Stimulated activated CD8-positive, alpha-beta memory T cell treated with anti-CD3 and anti-CD28 coated beads, Interleukin-7, amount 100 ng/mL, for 1 hour (primary cell): ENCODE measurements at places on chromosomes 16 and 17.

GRCh38 chr17:83012868-83013778 is 66.3 kb upstream of the METRNL start:
- no peak for DNase-seq

GRCh38 chr17:15998031-15998562 is 1.4 kb downstream of the ZSWIM7 start:
- no peak for DNase-seq

DNA sequence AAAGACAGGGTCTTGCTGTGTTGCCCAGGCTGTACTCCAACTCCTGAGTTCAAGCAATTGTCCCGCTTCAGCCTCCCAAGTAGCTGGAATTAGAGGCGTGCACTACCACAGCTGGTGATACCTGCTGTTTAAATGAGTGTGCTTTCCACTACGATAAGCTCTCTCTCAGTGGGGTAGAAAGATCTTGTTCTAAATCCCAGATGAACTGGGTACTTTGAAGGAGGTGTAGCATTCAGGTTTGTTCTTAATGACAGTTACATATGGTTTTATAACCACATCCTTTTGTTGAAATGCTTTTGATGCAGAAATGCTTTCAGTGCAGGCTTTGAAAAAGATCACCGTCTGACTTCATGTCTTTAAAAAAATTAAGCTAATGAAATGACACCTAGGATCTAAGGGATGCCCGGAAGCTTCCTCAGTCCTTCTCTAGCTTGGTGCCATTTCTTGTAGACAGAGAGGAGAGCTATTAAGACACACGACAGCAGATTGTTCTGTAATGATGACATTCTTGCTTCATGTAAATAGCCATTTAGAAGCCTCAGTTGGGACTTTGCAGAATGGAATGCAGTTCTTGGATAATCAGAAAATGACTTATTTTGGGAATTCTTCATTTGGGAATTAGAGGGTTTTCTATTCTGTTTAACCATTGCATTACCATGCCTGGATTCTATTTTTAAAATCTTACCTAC is 19.5 kb downstream of the PMM2 start:
- DNase-seq, result no peak

GRCh38 chr16:56514845-56515244 is 5.0 kb downstream of the BBS2 start:
- no peak for DNase-seq

DNA sequence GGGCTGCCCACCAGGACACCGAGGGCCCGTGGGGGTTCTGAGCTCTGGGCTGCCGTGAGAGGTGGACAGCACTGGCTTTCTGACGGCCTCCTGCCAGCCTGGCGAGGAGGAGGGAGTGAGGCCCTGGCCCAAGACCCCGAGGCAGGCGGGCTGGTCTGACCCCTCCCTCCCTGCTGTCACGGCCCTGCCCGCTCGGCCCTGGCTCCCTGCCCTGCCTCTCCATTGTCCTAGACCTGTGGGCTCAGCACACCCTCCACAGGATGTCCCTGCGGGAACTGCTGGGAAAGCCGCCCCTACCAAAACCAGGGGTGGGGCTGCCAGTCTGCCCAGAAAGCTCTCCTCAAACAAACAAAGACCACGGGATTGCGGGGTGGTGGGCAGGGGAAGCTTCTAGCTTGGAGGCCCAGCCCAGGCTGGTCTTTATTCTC is 20.7 kb downstream of the SPNS2 start:
- DNase-seq, result no peak

DNA sequence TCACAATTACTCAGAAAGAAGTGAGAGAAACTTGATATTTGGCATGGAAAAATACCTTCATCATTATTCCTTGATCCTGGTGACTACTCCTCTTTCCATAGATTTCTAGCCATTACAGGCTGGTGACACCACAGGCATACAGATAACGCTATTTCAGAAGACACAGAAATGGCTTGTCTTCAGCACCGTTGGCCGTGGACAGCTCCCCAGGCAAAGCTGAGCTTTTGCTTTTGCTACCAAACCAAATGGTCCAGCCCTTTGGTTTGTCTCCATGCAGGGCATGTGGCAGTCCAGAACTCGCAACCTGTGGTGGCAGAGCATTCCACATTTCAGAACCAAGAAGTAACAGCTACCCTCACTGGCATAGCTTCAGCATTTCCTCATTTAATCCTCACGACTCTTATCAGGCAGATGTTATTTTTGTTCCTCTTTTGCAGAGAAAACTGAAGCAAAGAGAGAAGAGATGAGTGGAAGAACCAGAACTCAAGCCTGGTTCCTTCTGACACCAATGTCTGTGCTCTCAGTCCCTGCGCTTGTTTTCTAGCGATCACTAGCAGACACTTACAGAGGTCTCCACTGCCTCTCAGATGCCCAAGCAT is 55.5 kb downstream of the HS3ST4 start:
- no peak for DNase-seq

- no peak for DNase-seq
These were observed 6.1 kb downstream of the KIF19 start for GRCh38 chr17:74332017-74332650.

DNA sequence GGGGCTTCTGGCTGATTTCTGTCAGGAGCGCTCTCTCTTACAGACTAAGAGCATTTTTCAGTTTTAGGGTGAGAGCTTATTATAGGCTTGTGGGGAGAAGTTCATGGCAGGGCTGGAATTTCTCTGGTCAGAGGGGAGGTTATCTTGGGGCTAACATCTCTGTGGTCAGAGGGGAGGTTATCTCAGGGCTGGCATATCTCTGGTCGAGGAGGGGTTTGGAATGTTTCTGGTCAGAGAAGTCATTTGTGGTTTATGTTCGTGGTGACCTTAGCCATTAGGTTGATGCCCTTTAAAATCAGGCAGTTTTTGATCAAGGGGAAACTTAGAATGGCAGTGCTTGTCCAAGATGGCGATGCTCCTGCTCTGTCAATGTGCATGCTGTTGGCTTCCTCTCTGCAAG is 10.8 kb upstream of the USP31 start:
- no peak for DNase-seq

GRCh38 chr16:52498328-52499059 is 48.4 kb downstream of the TOX3 start:
- DNase-seq, result no peak

- DNase-seq, result no peak
These were observed 3.6 kb upstream of the PSMD11 start for GRCh38 chr17:32440722-32441121.

- DNase-seq, result no peak
These were observed 84.2 kb downstream of the KCNJ12 start for GRCh38 chr17:21460358-21460757.

DNA sequence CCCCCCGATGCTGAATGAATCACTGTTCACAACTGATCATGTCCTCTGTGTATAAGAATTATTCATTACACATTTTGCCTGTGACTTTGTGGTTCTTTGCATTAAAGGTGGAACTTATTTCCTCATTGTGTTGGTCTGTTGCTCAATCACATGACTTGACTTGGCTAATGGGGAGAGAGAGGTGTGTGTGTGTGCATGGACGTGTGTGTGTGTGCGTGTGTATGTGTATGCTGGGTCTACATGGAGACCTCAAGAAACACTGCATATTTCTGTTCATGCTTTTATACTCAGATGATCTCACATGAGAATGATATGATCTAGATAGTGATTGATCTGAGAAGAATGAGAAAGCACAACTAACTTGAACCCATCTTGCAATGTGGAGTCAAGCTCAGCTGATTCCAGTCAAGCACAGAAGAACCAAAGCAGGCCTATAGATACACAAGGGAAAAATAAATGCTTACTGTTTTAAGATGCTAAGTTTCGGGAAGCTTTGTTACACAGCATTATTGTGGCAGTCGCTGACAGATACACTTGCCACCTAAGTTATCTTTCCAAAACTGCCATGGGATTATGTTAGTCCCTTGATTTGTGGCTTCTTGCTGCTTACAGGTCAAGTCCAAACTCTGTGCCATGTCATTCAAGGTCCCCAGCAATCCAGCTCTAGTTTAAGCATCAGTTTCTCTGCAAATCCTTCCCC is 167.9 kb upstream of the ZFHX3 start:
- no peak for DNase-seq

- no peak for DNase-seq
These were observed 2.0 kb downstream of the ASGR2 start for GRCh38 chr17:7112510-7113108.

DNA sequence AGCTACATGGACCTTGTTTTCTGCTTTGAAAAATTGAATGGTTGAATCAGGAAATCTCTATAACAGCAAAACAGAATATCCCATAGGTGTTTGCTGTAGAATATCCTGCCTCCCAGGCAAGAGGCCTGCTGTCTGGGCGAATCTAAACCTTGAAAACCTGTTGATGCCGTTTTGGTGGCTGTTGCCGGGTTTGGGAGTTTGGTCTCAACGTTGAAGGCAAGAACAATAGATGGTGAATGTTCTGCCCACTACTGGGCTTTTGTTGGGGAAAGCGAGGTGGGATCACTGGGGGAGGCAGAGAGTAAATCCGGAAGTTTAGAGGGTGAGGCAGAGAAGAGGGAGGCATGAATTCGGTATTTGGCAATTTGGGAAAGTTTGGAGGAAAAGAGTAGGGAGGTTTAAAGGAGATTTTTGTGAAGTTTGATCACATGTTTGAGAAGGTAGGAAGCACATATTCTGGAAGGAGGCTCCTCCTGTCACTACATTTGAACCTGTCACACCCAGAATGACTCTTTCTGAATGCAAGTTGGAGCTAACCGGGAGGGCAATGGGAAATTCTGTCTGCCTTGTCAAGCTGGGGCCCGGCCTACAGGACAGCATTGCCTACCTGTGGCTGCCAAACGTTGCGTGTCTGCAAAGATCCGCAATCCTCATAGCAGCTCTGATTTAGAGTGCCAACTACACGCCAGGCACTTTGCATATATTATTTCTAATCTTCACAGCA is 46.5 kb downstream of the GPRC5B start:
- DNase-seq, result no peak

DNA sequence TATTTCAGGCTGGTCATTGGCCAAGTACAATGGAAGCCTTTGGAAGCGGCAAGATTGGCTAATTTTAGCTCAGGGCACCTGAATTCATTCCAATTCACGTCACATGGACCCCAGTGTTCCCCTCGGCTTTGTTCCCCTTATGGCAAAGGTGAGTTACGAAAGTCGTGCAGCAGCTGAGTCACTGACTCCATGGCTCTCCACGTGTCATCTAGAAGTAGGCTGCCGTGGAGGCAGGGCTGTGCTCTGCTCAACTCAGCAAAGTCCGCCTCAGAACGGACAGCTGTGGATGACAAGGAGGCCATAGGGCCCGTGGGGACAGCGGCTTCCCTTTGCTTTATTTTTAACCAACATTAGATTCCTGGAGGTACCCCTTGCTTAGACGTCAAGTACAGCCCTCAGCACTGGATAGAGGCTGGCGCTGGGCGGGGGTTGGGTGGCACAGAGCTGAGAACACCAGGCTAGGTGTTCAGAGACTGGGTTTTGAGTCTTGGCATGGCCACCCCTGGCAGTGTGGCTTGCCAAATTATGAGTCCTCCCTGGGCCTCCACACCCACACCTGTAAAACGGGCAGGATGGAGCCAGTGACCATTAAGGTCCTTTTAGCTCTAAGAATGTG is 23.6 kb downstream of the ADAD2 start:
- no peak for DNase-seq
